ENCODE measurements at places on chromosomes 7 and 10.

DNA sequence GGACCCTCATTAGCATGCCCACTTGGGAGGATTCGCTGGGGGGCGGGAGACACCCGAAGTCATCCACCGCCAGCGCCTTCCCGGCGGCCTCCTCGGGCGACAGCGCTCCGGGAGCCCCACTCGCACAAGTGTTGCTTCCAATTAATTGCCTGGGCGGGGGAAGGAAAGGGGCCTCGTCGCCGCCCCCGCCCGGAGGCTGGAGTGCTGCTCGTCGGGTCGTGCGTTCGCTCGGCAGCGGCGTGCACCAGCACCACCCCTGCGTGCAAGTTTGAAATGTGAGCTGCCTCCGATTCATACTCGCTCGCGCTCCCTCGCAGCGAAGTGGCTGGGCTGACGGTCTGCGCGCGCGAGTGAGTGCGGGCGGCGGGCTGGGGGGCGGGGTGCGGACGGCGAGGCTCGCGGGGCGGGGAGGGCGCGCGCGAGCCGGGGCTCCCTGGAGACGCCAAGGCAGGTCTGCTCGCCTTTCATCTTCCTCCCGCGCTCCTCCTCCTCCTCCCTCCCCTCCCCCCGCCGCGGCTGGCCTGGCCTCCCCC, 104.6 kb upstream of the PPIF start:
- peak; percentile 86 for DNase-seq

GRCh38 chr10:29229258-29229705, 59.6 kb upstream of the LYZL1 start:
- DNase-seq, result no peak

- no peak for DNase-seq
Measured at GRCh38 chr7:129989466-129989865, 36.7 kb upstream of the UBE2H start.

- peak; percentile 35 for DNase-seq
Measured at GRCh38 chr7:116195451-116195850, 14.9 kb upstream of the TES start.

- no peak for DNase-seq
Measured at GRCh38 chr10:113234481-113234880, 284.4 kb downstream of the TCF7L2 start.

DNA sequence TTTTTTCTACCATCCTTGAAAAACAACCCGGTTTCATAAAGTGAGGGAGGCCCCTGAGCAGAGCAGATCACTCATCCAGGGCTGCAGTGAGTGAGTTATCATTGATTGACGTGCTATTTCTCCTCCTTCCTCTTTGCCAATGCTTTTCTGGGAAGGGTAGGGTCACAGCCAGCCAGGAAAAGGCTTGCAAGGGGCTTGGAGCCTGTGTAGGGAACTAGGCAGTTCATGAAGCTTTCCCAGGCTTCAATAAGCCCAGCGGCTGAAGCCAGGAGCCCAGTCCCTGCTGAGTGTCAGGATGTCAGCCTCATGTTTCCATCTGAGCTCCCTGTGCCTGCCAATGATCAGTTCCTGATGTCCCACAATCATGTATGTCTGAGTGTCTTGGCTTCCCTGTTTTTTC, 584.7 kb downstream of the GALNT17 start:
- no peak for DNase-seq

GRCh38 chr7:142629588-142630260, 119.5 kb upstream of the PRSS1 start:
- DNase-seq, result peak; percentile 53

Data from ELR (cell line).